Adrenal gland (tissue), 19 donors: ENCODE measurements at places on chromosomes 13 and 19. TPM values are rescaled to one million over a fixed set of nuclear protein-coding genes. Genes with fewer than 3 reads are reported as not detected.
A peak's percentile ranks its signal among the peaks of the same experiment; 100 is the strongest.

Gene C5AR2
- total RNA-seq: 0.42 TPM

Gene LYL1
- total RNA-seq: 7.1 TPM

GRCh38 chr13:111035861-111036260, 79.2 kb upstream of the ARHGEF7 start:
- DNase-seq: no peak

DNA sequence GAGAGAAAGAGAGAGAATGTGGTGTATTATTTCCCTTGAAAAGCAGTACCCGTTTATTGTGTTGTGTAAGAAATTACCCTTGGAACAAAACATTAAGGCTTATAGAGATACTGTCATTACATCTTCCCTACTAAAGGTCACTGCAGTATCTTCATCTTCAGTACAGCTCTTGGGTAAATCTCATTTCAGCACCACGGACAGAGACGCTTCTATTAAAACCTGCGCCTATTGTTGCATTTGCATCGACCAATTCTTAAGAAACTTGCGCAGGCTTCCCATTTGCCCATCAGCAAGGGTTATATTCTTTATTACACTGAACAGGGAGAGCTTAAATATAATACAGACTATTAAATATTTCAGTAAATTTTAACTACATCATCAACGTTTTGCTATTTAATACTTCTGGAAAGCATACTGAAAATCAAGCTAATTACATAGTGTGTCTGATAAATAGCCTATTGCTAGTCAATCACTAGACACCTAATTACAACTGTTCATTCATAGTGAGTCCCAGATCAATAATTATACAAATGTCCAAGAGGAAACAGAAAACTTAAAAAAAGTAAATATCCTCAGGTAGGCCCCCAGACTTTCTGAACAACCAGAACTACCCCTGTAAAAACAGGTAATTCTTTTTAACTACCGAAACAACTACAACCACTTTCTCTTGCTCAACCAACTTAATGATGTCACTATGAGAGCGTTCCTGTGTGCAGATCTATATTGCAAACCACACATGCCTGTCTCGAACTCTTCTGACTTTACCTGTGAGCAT, 350.6 kb downstream of the LIG4 start:
- DNase-seq: peak; percentile 5

DNA sequence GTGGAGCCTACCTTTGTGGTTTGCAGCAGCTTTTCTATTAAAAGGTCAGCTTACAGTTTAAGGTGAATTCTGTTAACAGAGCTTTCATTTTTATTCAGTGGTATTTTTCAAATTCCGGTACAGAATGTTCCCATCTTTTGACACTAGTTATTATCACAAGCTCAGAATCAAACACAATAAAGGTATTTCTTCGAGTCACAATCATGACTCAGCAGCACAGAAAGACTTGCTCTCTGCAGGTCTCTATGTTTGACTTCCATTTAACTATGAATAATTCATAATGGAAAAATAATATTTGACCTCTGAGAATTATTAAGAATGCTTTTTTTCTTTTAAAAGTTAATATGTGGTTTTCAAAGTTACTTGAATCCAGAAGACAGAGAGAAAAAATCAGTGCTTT, 28.2 kb downstream of the DACH1 start:
- DNase-seq: no peak

- no peak for DNase-seq
Measured at GRCh38 chr13:30711837-30712236, 23.5 kb upstream of the ALOX5AP start.
